Glomerular endothelial cell (primary cell): ENCODE measurements at places on chromosomes 11 and 22. TPM values are rescaled to one million over a fixed set of nuclear protein-coding genes. Genes with fewer than 3 reads are reported as not detected.

The CABP4 gene
- 1.3 and 1.7 TPM in 2 replicates for total RNA-seq

DNA sequence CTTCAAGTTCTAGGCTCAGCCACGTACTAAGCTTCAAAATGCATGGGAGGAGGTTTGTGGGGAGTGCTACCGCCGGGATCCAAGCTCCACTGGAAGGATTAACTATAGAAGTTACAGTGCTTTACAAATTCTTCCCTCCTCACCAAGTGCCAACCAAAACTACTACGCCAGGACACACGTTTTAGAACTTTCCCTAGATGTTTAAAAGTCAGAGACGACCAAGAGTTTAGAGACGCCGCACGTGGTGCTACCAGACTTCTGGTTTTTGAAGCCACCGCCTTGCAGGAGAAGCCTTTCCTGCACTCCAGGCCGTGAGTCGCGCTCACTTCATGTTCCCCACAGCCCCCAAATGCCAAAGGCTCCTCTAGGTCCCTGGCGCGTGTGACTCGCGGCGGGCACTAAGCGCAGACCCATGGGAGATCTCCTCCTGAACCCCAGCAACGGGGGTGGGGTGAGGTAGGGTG, 734 bp downstream of the SNU13 start:
- DNase-seq, result no peak

- peak; percentile 60 for DNase-seq
These were observed 44.7 kb downstream of the CCDC90B start for GRCh38 chr11:83241291-83241946.

DNA sequence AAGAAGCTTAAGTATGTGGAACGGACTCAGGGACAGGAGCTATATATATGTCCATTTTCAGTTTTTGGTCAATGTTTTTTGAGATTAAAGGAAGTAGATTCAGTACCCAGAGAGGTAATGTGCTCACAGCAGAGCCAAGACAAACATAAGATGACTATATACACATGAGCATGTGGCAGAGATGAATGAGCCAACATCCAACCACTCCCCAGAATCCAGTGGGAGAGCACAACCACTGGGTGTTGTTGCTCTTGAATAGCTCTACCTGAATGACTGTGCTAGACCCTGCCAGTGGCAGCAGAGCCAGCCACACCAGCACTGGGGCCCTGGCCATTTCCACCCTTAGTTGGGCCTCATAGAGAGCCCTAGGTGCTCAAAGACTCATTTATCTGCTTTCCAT, 10.7 kb upstream of the SYTL2 start:
- DNase-seq, result no peak

- DNase-seq, result no peak
These were observed 16.3 kb downstream of the HTR3A start for GRCh38 chr11:113991170-113991569.

GRCh38 chr22:45475063-45475747, 27.5 kb upstream of the FBLN1 start:
- no peak for DNase-seq

DNA sequence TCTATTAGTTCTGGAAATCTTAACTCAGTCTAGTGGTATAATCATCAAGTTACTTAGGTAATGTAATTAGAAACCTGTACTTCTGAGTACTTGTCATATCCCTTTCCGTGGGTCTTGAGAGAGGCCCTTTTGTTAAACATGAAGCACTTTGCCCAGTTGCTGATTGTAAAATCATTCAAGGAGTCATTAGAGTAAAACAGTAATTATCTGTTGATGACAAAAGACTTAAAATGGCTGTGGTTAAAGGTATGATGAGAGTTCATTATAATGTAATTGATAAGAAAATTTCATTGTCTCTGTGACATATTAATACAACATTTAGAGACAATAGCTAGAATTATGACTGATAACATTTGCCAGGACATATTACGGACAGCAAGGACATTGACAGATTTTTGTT, 34.3 kb downstream of the PRR5L start:
- DNase-seq, result no peak

GRCh38 chr11:70493089-70493474, 94.8 kb downstream of the CTTN start:
- DNase-seq, result no peak

DNA sequence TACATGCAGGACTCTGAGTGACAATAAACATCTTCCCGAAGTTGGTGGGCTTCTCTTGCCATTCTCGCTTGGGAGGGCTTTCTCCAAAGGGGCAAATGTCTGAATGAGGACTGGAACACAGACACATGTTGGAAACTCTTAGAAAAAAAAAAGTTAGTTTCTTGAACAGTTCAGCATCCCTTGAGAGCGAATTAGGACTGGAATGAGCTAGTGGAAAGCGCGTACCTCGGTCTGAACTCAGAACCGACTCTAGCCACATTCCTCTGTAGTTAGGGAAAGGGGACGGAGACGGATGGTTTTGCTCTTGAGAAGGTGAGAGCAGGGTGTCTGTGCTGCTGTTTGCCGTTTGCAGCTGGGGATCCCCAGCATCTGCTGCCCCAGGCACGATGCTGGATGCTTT, 517.3 kb downstream of the TBC1D22A start:
- DNase-seq, result no peak

The CHST1 gene
- total RNA-seq, result 42.1 and 258 TPM in 2 replicates

- no peak for DNase-seq
These were observed 406.0 kb downstream of the CTTN start for GRCh38 chr11:70804139-70804837.
